Ammon's horn (tissue), 1 donor: ENCODE measurements at places on chromosomes 5 and 9.

- no peak for DNase-seq
Observed at GRCh38 chr9:126428534-126429175, 102.0 kb downstream of the MVB12B start.

DNA sequence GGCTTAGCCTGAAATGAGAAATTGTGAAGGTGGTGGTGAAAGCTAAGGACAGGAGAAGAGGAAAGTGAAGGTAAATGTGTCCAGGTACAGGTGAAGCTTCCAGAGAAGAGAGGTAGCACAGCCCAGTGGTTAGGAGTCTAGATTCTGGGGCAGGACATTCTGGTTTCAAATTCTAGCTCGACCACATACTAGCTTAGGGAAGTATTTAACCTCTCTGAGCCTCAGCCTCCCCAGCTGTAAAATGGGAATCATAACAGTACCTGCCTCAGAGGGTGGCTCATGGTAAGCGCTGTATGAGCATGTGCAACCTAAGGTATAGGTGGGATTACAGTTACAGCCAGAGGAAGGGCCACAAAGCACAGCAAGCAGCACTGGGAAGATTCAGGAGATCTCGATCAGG lies 55.2 kb downstream of the PCDH1 start:
- DNase-seq: no peak

DNA sequence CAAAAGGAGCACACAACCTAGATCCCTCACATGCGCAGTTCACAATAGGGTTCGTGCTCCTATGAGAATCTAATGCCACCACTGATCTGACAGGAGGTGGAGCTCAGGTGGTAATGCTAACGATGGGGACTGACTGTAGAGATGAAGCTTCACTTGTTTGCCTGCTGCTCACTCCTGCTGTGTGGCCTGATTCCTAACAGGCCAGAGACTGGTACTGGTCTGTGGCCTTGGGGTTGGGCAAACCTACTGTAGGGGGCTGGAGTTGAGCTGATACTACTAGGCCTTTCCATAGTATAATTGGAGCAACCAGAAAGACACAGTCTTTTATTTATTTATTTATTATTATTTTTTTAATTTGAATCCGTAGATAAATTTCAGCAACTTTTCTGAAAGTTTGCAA lies 5.3 kb downstream of the LNPEP start:
- DNase-seq: no peak

DNA sequence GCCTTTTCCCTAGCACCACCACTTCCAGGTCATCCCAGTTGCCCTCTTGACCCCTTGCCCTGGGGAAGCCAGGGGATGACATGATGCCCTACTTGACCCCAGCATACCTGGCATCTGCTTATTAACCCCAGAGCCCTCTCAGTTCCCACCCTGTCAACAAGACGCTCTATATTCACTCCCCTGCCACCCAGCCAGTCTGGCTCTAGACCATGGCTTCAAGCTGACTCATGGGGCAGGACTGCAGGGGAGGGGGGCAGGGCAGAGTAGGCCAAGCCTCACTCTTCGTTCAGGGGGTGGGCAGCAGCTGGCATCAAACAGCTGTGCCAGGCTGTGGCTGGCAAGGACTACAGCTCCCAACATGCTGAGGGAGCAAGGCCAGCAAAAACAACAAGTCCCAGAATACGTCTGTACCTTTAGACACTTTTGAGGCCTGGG lies 5.3 kb downstream of the ATOSB start:
- peak; percentile 81 for DNase-seq

DNA sequence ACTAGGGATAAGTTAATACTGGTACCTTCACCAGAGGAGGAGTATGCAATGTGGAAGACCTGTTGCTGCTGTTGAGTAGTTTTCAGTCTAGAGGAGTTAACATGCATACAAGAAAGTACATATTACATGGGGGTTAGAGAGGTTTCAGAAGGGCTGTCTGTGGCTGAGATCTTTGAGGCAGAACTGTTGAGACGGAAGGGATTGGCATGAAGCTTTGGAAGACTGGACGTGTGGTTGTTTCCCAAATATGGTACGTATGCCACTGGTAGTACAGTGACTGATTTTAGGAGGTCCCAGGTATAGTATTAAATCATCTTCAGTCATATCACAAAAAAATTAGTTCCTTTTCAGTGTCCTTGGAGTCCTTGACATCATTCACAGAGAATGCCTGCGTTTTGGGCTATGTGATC lies 17.6 kb downstream of the TNFAIP8 start:
- no peak for DNase-seq

- DNase-seq: no peak
Observed at GRCh38 chr5:179814090-179814489, 6.6 kb upstream of the SQSTM1 start.

GRCh38 chr5:8386719-8387288 lies 517.9 kb downstream of the MTRR start:
- DNase-seq: no peak

DNA sequence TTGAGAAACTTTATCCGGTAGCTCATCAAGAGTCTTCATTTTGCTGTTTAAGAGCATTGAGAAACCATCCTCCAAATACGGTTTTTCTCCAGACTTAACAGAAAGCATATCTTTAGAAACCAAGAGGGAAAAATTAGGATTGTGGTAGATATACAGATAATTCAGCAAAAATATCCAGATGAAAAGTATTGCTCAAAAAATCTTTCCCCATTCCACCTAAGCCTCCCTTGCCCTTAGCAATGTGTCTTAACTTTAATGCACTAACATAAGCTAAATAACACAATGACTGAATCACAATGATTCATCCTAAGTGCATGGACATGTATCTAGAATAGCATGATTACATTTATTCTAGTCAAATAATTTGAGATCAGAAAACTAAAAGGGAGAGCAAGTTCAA lies 130.3 kb upstream of the TARS1 start:
- DNase-seq: no peak

DNA sequence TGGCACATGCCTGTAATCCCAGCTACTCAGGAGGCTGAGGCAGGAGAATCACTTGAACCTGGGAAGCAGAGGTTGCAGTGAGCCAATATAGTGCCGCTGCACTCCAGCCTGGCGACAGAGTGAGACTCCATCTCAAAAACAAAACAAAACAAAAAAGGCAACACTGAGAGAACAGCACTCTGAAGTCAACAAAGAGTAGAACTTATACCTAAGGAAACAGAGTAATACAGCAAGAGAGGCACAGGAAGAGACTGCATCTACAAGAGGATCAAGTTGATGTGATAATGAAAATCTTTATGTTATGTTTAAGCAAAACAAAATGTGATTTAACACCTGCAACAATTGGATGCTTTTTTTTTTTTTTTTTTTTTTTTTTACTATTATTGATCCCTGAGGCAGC lies 33.1 kb downstream of the FYB1 start:
- DNase-seq: no peak

- peak; percentile 56 for DNase-seq
Observed at GRCh38 chr9:129726322-129727160, 26.3 kb downstream of the PTGES start.

- no peak for DNase-seq
Observed at GRCh38 chr5:159175547-159175946, 33.8 kb downstream of the RNF145 start.

DNA sequence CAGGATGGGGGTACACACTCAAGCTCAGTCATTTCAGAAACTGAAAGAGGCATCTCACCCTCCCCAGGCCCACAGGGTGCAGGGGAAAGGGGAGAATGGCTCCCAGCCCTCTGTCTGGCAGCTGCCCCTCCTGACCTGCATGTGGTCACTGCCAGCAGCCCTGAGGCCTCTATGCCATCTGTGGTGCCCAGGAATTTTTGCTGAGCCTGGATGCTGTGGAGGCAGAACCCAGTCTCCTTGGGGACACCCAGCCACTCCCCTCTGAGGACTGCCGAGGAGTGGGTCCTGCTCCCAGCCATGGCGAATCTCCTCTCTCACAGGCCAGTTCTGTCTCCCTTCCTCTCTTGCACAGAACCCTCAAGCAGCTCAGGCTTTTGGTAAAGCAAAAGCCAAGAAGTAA lies 104.0 kb upstream of the ALDH1B1 start:
- DNase-seq: no peak

- no peak for DNase-seq
Observed at GRCh38 chr9:7937761-7938491, 138.3 kb upstream of the DMAC1 start.

DNA sequence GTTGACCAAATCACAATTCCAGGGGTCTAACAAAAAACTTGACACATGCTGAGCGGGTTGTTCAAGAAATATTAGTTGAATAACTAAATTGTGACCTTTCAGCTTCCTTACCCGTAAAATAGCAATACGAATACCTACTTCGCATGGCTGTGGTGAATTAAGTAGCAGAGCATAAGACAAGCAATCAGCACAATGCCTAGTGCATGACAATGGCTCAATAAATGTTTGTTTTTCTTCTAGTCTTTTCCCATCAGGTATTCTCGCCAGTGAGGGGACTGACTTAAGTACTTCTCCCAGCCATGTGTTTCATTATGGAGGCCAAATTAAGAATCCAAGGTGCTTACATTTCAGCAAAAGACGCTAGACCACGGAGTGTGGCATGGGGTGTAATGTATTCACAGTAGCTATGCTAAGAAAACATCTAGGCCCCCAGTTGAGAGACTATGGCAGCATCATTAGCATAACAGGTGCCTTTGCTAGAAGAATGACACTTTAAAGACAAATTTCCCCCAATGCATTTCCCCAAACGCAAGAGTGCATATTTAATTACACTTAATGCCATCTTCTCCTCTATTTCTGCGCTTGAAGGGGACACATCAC lies 145.9 kb downstream of the ASTN2 start:
- DNase-seq: no peak

DNA sequence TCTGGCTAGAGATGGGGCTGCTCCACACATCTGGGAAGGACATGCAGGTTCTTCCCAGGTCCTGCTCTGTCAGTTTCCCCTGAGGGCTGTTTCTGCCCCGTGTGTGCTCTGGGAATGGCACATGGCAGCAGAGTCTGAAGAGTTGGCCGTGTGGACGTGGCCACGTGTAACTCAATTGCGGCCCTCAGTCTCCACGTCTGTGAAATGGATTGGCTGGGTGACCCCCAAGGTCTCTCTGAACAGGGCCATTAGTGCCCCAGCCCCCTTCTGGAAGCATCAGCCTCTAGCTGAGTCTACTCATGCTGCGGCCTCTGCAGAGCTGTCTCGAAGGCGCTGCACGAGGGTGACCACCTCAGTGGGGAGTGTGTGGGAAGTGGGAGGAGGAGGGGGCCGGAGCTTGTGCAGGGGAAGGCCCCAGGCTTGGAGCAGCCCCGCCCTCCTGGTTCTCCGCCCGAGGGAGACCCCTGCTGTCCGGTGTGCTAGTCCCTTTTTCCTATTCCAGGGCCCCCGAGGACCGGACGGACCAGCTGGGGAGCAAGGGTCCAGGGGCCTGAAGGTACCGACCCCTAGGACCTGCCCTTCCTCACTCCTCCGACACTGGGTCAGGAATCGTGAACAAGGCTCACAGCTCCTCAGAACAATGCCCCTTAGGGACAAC lies 58.9 kb upstream of the ORM1 start:
- no peak for DNase-seq

GRCh38 chr5:173751266-173751600 lies 134.8 kb upstream of the BOD1 start:
- DNase-seq: no peak

DNA sequence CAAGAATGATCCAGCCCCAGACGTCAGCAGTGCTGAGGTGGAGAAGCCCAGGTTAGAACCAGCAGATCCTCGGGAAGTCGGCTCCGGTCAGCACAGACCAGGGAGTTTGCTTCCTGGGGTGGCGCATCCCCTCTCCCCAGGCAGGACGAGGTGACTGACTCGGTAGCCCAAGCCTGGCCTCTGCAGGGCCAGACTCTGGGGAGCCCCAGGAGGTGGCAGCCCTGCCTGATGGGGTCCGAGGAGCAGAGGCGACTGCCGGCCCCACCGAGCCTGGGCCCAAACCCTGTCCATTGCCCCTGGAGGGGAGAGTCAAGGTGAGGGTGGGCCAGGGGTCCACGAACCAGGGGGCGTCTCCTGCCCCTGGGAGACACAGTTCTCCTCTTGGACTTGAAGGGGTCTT lies 52.9 kb upstream of the SARDH start:
- no peak for DNase-seq

GRCh38 chr9:71876829-71877228 lies 34.2 kb downstream of the ABHD17B start:
- DNase-seq: no peak

DNA sequence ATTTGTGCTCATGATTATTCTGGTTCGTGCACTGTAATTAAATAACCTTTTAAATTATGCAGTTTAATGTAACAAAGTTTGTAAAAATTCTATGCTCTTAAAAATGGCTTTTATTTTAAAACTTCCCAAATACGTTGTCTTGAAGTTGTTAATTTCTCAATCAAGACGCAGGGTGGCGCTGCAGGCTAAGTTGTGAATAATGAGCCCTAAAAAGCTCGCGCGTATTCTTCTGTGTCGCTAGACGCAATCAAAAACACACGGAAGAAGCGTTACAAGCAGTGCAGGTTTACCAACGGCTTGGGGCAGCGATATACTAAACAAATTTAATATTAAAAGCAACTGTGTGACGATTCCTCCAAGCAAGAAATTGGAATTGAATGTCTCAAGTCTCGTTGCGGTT lies at the start of gene PCDHB4:
Gene PCDHB4 (plus strand): TSS at position 256 of the 400 bp plus-strand sequence. CDS start 181 bp downstream, outside the sequence.
- DNase-seq: peak; percentile 48

GRCh38 chr9:91914404-91914803 lies 35.6 kb downstream of the ROR2 start:
- no peak for DNase-seq

DNA sequence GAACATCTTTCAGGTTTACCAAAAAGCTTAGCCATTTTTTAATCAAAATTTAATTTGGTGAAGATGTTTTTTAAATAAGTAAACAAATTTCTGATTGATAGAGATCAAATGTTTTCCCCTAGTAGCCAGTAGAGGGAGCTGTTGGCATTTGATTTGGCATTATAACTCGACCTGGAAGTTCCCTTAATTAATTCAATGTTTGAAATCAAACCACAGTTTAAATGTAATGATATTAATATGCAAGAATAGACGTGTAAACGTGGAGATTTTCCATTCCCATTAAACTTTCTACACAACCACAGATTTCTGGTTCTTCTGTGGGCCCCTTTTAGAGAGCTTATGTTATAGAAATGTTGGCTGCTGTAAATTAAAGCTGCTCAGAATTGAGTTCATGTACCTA lies 148.1 kb upstream of the MPDZ start:
- peak; percentile 79 for DNase-seq

GRCh38 chr5:84149094-84149493 lies 235.6 kb downstream of the EDIL3 start:
- no peak for DNase-seq

- DNase-seq: no peak
Observed at GRCh38 chr9:28234894-28235277, 661.6 kb upstream of the C9orf72 start.

GRCh38 chr5:80240368-80240986 lies 15.4 kb downstream of the SERINC5 start:
- DNase-seq: no peak

GRCh38 chr5:135850671-135851070 lies 16.2 kb downstream of the SLC25A48 start:
- no peak for DNase-seq

DNA sequence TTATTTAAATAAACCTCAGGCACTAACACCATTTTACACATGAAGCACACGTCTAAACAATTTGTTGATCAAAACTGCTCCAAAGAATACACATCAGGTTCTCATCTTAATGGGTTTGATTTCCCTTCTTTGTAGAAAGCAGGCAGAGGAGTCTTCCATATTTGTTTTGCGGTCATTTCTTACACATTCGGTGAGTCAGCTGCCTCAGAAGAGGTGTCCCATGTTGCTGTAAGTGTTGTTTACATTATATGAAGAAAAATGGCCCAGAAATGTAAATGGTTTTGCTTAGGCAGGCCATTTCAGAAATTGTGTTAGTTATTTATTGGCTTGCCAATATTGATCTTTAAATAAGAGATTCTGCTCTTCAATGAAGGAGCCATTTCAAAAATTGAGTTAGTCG lies 325.8 kb downstream of the TENT4A start:
- DNase-seq: no peak

- DNase-seq: peak; percentile 73
Observed at GRCh38 chr5:126519637-126520592, 75.1 kb downstream of the ALDH7A1 start.
